ENCODE measurements at places on chromosomes 2 and 18.

DNA sequence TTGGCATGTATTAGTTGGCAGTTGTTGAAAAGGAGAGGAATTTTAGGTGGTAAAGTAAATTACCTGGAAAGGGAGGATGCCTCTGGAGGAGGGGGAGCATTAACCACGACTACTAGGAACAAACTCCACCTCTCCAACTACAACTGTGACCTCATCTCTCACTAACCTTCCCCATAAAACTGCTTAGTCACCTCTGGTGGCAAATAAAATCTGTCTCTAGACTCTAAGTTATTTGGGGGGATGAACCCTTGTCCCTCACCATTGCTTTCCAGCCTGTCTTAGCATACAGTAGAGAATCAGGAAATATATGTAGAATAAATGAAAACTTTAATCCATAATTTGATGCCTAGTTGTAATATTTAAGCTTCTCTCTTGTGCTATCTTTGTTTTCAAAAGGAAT is 27.6 kb upstream of the MYO1B start:
- DNase-seq = no peak

- no peak for DNase-seq
Observed at GRCh38 chr2:174844295-174844708, 80.0 kb upstream of the CHRNA1 start.

GRCh38 chr2:79179036-79179435 is 19.5 kb upstream of the REG3A start:
- DNase-seq = no peak

DNA sequence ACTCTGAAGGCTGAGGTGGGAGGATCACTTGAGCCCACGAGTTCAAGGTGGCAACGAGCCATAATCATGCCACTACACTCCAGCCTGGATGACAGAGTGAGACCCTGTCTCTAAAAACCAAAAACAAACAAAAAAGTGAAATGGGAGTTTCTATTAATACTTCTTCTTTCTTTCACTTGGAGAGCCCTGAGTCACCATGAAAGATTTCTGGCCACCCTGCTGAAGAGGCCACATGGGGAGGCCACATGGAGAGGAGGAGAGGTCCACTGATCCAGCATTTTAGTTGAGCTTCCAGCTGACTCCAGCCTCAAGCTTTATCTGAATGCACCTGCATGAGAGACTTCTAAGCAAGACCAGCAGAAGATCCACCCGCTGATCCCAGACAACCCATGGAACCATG is 74.2 kb upstream of the LAPTM4A start:
- no peak for DNase-seq

DNA sequence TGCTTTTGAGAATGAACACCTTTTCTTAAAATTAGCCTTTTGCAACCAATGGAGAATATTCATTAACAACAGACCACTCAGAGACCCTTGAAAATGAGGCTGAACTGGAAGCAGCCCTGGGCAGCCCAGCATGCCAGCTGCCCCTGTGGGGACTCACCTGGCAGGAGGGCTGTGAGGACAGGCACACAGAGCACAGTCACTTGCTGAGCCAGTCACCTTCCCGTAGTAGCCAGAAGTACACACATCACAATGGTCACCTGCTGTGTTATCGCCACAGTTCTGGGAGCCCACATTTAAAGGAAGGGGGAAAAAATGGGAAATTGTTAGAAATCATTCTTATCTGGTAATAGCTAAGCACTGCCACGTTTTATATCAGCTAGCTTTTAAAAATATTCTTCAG is 115.5 kb downstream of the LAMA1 start:
- no peak for DNase-seq

- no peak for DNase-seq
Observed at GRCh38 chr2:161063946-161064306, 96.3 kb upstream of the TANK start.

DNA sequence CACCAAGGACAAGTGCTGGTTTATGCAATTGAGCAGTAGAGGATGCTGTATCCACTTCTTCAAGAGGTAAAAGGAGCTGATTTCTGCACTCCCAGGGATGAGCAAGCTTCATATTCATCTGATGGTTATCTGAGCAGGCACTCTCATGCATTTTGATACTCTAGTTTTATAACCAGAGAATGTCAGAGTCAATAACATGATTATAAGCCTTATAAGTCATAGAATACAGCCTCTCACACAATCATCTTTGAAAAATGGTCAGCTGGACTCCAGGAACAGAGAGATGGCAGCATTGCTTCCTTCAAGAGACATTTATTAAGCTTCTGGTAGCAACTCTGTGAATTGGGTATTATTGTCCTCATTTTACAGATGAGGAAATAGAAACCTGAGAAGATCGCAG is 167.1 kb downstream of the SLC8A1 start:
- no peak for DNase-seq

DNA sequence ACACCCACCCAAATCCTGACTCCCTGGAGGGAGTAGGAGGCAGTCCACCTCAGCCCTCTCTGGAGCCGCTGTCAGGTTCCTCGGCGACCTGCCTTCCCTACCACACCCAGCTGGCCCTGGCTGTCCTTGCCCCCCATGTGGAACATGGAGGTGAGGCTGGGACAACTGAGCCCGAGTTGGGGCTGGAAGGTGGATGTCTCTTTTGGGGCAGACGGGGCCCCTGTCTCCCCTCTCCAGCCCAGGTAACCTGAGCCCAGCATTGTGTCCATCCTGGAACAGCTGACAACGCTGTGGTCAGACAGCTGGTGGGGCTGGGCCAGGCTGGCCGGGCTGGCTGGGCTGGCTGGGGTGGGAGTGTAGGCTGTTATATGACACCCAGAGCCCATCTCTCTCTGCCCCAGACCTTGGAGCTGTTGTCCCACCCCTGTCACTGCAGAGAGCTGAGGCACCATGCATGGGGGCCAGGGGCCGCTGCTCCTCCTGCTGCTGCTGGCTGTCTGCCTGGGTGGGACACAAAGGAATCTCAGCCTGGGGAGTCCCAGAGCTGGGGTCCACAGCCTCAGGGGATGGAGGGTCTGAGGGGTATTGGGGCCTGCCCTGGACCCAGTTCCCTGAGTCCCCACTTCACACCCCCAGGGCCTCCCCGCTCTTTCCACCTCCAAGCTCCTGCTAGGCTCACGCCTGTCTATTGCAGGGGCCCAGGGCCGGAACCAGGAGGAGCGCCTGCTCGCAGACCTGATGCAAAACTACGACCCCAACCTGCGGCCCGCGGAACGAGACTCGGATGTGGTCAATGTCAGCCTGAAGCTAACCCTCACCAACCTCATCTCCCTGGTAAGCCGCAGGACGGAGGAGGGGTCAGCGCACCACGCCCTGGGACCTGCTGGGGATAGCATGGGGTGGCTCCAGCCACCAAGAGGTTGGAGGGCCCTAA is at the start of gene CHRNG:
Gene CHRNG (plus strand): TSS at position 395 of the 934 bp plus-strand sequence. CDS start 56 bp downstream, at position 451.
- no peak for DNase-seq

GRCh38 chr2:240136671-240137292 is 677 bp upstream of the COPS9 start:
- DNase-seq = no peak

DNA sequence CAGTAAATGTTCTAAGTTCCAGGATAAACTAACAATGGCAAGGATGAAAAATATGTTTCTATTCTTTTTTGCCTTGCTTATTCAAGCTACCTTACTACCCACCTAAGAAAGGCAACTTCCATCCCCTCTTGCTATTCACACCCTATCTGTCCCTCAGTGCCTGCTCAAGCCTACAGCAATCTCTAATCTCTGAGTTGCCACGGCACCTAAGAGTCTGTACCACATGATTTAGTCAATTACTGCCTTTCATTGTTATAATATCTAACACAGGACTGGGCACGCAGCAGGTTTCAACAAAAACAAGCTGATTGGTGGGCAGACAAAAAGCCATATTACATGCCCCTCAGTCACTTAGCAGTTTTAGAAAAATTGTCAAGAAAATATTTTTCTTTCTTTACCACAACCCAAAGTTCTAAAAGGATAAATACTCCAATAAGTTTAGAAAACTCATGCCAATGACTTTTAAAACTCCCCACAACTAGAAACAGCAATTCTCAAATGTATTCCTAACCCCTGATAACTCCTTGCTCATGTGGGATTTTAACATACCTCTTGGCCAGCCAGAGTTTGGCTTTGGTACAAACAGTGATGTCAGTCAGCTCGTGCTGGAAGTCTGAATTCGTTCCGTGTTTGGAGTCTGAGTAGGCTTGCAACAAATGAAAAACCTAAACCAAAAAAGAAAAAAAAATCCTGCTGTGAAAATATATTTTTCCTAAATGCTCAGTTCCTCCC is 117.3 kb upstream of the ZFP36L2 start:
- DNase-seq = no peak

- DNase-seq = no peak
Observed at GRCh38 chr2:2698182-2699120, 367.4 kb upstream of the MYT1L start.

DNA sequence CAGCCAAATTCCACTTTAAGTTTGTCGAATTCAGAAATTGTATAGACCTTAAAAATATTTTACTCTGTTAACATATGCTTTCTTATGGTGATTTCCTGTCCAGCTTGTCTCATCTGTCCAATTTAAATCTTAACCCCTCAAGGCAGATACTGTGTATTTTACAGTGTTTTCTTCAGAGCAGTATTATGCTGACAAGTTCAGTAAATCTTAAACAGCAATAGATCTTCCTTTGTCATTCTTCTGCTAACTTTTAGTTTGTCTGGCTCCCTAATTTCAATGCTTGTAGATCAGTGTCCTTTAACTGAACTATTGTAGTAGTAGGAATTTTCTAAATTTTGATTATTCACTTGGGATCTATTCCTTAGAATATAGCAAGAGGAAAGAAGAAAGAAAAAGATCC is 52.8 kb upstream of the MEIS1 start:
- DNase-seq = no peak

- DNase-seq = no peak
Observed at GRCh38 chr2:133411857-133412256, 156.4 kb downstream of the NCKAP5 start.

DNA sequence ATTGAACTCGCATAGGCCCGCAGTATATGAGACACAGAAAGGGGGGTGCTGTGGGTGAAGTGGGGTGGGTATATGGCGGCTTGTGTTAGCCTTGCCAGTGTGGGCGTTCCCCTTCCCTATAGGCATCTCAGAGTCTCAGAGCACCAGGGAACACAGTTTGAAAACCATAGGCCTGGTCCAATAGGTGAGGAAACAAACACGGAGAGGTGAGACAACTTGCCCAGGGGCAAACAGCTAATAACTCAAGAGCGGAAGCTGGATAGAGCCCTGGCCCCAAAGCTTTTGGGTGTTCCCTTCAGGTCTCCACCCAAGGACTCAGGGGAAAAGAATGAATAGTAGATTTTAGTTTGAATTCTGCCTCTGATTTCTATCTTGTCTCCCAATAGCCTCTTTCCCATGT is 7.9 kb downstream of the LIPG start:
- DNase-seq = no peak

DNA sequence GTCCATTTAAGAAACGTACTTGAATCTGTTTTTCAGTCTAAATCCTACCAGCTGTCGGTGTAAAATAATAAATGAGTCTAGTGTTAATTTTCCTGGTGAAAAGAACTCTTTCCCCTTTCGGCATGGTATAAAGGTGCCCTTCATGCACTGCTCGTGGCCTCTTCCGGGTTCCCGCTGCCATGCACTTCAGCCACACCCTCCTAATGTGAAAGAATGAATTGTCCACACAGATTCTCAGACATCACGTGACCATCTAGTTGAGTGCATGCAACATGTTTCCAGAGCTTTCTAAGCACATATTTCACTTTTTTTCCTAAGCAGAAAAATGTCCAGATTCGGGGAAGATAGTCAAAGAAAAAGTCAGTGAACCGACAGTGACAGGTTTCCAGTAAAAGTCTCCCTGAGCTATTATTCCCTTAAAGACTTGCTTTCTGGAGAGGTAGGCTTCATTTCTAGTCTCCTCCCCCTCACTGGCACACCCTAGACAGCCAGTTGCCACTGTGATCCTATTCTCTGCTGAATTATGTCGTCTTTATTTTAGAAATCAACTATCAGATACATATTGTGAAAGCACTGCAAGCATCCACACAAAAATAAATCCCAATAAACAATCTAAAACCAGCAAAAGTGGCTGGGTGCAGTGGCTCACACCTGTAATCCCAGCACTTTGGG is 65.9 kb upstream of the RPL31 start:
- DNase-seq = no peak
